Sigmoid colon (tissue), 7 donors: ENCODE measurements at places on chromosomes 16 and 17.

DNA sequence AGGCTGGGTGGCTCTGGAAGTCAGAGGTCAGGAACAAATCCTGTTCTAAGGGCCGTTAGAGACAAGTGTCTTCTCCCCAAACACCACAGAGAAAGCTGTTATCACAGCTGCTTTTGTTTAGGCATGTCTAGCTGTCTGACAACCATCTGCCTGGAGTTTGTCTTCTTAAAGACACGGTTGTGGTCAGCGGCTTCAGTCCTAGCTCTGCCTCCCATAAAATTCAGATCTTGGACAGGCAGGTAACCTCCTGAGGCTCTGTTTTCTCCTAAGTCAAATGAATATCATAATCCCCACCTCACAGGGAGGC is 2.3 kb upstream of the ITGA3 start:
- H3K27me3 ChIP-seq = no peaks in the 10 kb centered on the region
- H3K4me3 ChIP-seq = no peak overlapping the region
- no peak for DNase-seq
- H3K4me1 ChIP-seq = peaks cover 28% of the 10 kb centered on the region
- peak overlapping the region; percentile 22 for H3K27ac ChIP-seq

GRCh38 chr17:74490716-74491115 is 24.3 kb downstream of the CD300A start:
- no peak overlapping the region for H3K27ac ChIP-seq
- H3K4me3 ChIP-seq = no peak overlapping the region

GRCh38 chr16:48905632-48906505 is 295.9 kb upstream of the N4BP1 start:
- no peak overlapping the region for H3K27ac ChIP-seq
- H3K27me3 ChIP-seq = no peaks in the 10 kb centered on the region
- H3K4me1 ChIP-seq = no peaks in the 10 kb centered on the region
- H3K4me3 ChIP-seq = no peak overlapping the region

DNA sequence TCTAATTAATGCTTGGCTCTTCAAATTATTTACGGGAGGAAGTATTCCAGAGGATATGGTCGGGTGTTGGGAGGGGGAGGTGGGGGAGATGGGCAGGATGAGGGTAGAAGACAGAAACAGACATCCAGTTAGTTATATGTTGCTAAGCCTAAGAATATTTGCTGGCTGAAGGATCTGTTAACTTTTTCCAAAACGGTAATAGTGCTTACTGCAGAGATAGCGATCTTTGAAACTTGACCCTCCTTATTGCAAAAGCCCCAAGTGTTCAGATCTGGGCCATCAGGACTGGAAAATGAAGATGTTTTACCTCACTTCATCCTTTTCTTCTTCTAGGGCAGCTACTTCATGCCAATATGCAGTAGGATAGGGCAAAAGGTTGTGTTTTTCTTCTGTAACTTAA is 27.0 kb upstream of the MMD start:
- H3K4me1 ChIP-seq = no peaks in the 10 kb centered on the region
- no peak overlapping the region for H3K27ac ChIP-seq
- H3K36me3 ChIP-seq = no peaks in the 10 kb centered on the region
- no peak overlapping the region for H3K4me3 ChIP-seq

- no peak overlapping the region for H3K4me3 ChIP-seq
- DNase-seq = no peak
- no peaks in the 10 kb centered on the region for H3K4me1 ChIP-seq
- H3K27ac ChIP-seq = no peak overlapping the region
Measured at GRCh38 chr16:8905795-8906591, 23.8 kb downstream of the LITAFD start.

GRCh38 chr16:80557037-80557436 is 16.2 kb downstream of the DYNLRB2 start:
- H3K4me3 ChIP-seq = no peak overlapping the region
- H3K4me1 ChIP-seq = no peaks in the 10 kb centered on the region
- peaks cover 5% of the 10 kb centered on the region for H3K27me3 ChIP-seq
- H3K27ac ChIP-seq = no peak overlapping the region
- no peak for DNase-seq

GRCh38 chr17:41294016-41294415 is 8.6 kb downstream of the KRTAP29-1 start:
- H3K27ac ChIP-seq = no peak overlapping the region
- H3K4me1 ChIP-seq = no peaks in the 10 kb centered on the region
- DNase-seq = no peak
- no peak overlapping the region for H3K4me3 ChIP-seq
- no peaks in the 10 kb centered on the region for H3K27me3 ChIP-seq
- no peaks in the 10 kb centered on the region for H3K36me3 ChIP-seq

- peak; percentile 79 for DNase-seq
- H3K27me3 ChIP-seq = no peaks in the 10 kb centered on the region
- H3K4me3 ChIP-seq = no peak overlapping the region
- no peaks in the 10 kb centered on the region for H3K36me3 ChIP-seq
- H3K4me1 ChIP-seq = peaks cover 31% of the 10 kb centered on the region
- peak overlapping the region; percentile 68 for H3K27ac ChIP-seq
Measured at GRCh38 chr16:85416228-85417109, 196.7 kb upstream of the GSE1 start.

DNA sequence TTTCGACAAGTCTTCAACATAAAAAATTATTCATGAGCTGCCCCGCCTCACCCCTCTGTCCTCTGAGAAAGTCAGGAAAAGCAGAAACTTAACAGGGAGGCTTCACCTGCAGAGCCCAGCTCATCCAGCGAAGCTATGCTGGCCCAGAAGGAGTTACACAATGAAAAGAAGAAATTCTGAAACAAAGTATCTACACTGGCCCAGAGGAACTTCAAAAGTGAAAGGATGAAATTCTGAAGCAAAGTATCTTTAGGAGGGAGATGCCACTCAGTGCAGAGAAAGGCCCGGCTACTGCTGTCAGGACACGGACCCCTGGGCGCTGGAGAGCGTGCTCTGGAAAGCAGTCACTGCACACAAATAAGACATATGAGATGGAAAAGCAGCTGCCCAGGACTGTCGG is 1.6 kb downstream of the GALNS start:
- no peaks in the 10 kb centered on the region for H3K27me3 ChIP-seq
- no peak for DNase-seq
- H3K27ac ChIP-seq = no peak overlapping the region
- peaks cover 6% of the 10 kb centered on the region for H3K36me3 ChIP-seq
- no peak overlapping the region for H3K4me3 ChIP-seq

GRCh38 chr16:73051961-73052360 is 4.0 kb upstream of the ZFHX3 start:
- no peaks in the 10 kb centered on the region for H3K36me3 ChIP-seq
- no peak overlapping the region for H3K4me3 ChIP-seq
- DNase-seq = no peak
- no peaks in the 10 kb centered on the region for H3K27me3 ChIP-seq
- peaks cover 3% of the 10 kb centered on the region for H3K4me1 ChIP-seq

DNA sequence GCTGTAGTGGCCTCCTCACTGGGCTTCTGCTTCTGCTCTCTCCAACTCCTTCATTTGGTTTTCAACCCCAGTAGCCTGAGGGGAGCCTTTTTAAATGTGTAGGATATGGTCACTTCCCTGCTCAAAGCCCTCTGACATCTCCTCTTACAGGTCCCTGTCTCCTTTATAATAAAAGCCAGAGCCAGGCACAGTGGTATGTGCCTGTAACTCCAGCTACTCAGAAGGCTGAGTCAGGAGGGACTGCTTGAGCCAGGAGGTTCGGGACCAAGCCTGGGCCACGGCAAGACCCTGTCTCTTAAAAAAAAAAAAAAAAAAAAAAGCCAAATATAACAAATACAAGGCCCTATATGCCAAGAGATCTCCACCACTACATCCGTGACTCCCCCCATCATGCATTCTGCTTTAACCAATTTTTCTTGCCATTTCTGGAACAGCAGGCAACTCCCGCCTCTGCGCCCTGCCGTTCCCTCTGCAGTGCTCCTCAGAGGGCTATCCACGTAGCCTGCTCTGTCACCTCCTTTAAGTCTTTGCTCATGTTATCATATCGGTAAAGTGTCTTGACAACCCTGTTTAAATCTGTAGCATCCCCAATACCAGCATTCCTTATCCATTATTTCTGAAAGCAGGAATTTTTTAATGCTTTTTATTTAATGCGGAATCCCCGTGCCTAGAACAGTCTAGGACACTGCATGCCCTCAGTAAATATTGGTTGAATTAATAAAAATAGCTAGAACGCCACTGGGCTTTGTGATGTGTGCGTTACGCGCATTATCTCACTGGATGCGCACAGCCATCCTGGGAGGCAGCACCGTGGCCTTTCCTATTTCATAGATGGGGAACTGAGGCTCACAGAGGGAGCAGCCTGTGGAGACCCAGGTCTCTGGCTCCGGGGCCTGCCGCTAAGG is 9.5 kb downstream of the ZNF771 start:
- no peaks in the 10 kb centered on the region for H3K36me3 ChIP-seq
- H3K27ac ChIP-seq = peak overlapping the region; percentile 89
- no peak for DNase-seq
- no peaks in the 10 kb centered on the region for H3K27me3 ChIP-seq

DNA sequence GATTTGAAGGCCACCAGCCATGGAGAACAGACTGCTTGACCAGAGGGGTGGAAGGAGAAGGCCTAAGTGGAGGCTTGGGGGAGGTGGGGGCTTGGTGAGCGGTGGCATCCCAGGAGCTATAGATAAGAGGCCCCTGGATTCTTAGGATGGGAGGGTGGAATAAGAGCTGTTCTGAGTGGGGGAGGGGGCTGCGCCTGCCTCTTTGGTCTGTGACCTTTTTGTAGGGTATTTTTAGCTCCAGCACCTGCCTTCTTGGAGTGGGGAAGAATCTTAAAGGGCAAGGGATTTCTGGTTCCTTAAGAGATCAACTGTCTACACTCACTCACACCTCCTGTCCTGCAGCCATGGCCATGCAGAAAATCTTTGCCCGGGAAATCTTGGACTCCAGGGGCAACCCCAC is 567 bp downstream of the ENO3 start:
- H3K27me3 ChIP-seq = no peaks in the 10 kb centered on the region
- DNase-seq = no peak
- peaks cover 21% of the 10 kb centered on the region for H3K4me1 ChIP-seq
- no peak overlapping the region for H3K4me3 ChIP-seq
- peak overlapping the region; percentile 98 for H3K27ac ChIP-seq

DNA sequence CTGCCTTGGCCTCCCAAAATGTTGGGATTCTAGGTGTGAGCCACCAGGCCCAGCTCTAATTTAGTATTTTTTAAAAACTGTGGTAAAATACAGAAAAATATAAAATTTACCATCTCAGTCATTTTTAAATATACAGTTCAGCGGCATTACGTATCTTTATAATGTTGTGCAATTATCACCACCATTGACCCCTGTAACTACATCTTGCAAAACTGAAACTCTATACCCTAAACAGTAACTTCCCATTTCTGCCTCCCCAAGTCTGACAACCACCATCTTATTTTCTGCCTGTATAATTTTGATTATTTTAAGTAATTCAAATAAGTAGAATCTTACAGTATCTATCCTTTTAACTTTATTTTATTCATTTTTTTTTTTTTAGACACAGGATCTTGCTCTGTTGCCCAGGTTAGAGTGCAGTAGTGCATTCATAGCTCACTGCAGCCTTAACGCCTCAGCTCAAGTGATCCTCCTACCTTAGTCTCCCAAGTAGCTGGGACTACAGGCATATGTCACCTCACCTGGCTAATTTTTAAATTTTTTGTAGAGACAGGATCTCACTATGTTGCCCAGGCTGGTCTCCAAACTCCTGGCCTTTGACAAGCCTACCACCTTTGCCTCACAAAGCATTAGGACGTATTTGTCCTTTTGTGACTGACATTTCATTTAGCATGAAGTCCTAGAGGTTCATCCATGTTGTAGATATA is 10.9 kb upstream of the GGA2 start:
- no peak overlapping the region for H3K4me3 ChIP-seq
- H3K4me1 ChIP-seq = no peaks in the 10 kb centered on the region
- no peak for DNase-seq
- no peaks in the 10 kb centered on the region for H3K27me3 ChIP-seq

DNA sequence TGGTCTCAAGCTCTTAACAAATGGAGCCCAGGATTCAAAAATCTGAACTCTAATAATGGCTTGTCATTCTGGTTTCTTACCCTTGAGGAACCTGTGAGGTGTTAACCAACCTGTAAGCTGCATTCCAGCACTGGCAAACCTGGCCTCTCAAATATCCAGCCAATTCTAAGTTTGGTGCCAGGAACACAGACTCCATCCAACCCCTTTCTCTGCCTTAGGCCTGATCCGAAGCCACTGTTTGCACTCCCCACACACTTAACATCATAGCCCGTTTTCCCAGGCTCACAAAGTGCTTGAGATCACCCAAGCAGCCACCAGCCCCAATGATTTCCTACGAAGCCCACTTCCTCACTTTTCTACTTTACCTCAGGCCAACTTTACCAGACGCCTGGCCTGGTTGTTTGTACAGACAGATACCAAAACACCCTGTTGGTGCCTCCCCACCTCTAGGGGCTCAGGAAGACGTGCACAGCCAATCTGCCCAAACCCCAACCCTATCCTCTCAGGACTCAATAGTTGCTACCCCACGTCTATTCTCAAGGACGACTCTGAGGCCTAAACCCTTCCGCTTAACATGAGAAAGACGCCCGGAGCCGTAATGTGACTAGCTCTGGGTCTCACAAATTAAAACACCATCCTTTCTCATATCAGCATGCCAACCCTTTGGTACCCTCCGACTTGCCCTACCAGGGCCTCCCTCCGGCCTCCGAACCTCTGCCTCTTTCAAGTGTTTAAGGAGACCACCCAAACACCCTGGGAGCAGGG is 3.2 kb upstream of the PER1 start:
- peak; percentile 67 for DNase-seq
- peak overlapping the region; percentile 93 for H3K4me3 ChIP-seq
- no peaks in the 10 kb centered on the region for H3K4me1 ChIP-seq
- H3K27ac ChIP-seq = peak overlapping the region; percentile 100
- H3K27me3 ChIP-seq = no peaks in the 10 kb centered on the region
- peaks cover 21% of the 10 kb centered on the region for H3K36me3 ChIP-seq

DNA sequence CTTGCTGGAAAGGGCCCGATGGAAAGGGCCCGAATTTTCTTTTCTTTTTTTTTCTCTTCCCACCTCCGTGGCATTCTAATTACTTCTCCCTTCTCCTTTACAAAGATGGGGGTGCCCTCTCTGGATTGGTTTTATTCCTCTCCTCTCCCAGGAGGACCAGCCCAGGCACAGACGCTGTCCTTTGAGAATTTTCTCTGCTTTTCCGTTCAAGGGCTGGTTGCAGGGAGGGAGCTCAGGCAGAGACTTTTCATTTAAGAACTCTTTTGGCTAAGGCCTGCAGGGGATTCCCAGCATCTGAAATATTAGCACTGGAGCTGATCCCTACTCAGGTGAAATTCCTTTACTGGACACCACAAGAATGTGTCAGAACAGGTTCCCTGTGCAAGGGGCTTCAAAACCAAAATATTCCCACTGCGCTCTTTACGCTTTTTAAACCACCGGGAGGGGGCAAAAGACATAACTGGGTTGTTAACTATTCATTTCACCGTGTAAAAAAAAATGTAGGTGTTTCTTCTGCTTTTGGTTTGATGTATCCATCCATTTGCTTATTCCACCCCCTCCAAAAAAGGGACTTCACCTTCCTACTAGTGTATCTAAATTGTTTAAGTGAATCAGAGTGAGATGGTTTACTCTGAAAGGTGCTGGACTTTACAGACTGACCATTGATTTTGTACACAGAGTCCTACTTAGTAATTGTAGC is 1.4 kb downstream of the NFAT5 start:
- H3K27ac ChIP-seq = peak overlapping the region; percentile 99
- no peaks in the 10 kb centered on the region for H3K27me3 ChIP-seq
- H3K4me3 ChIP-seq = peak overlapping the region; percentile 93
- no peak for DNase-seq
